GM23338 (cell line): ENCODE measurements at places on chromosomes 1 and 21. TPM values are rescaled to one million over a fixed set of nuclear protein-coding genes. Genes with fewer than 3 reads are reported as not detected.

Gene C1orf216
- total RNA-seq, result 13.9 and 21.5 TPM in 2 replicates

Gene WDR4
- total RNA-seq, result 50.2 TPM in 2 replicates

Gene MTFR1L
- total RNA-seq, result 22.7 and 23.5 TPM in 2 replicates

DNA sequence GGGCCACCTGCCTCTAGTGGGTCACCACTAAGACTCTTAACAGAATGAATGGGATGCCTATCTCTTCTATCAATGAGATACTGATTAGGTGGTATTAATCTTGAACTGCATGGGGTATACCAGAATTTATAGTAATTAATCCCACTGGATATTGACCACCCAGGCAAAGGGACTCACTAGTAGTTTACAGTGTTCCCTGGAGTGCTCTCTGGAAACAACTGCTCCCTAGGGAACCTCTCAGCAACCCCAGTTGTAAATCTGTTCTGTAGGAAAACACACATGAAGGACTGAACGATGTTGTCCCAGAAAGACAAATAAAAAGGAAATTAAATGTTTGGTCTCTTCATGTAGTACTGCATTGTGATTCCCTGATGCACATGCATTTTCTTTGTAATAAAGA, 430.5 kb downstream of the HLX start:
- DNase-seq, result no peak

GRCh38 chr21:46038871-46039397, 57.4 kb downstream of the COL6A1 start:
- DNase-seq, result no peak

- DNase-seq, result peak; percentile 80
Observed at GRCh38 chr1:160550572-160551034, 27.5 kb upstream of the SLAMF6 start.

DNA sequence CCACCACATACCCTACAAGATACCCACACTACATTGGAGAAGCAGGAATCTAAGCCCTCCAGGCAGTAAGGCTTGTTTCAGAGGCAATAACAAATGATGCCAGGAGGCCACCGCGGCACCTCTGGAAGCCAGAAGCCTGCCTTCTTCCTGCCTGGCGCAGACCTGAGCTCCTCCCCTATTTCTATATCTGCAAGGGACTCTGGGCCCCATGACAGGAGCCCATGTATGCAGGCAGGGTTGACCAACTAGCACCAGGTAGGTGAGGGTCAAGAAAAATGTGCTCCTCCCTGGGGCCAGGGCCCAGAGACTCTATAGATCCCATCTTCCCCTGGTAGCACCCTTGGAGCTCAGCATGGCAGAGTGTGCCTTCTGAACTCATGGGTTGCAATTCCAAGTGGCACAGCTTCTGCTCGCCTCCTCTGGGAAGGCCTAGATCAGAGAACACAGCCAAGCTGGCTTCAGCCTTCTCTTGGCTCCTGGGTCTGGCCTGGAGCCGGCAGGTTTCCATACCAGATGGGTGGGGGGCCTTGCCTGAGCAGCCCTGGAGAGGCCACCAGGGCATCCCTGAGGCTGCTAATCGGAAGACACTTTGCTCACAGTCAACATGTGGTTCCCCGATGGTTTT, 85.1 kb downstream of the STUM start:
- no peak for DNase-seq

DNA sequence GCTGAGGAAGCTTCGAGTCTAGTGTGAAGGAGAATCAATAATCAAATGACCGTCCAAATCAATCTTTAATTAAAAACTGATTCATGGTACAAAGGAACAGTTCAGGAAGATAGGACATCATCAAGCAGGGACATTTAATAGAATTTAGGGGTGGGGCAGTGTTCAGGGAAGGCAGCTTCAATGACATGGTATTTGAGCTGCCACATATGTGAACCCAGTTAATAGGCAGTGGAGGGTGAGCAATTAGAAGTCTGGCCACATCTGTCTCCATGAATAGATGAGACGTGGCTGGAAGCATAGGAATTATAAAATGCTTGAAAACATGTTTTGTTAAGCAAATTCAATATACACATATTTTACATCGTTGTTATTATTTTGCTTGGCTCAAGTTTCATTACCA, 362.7 kb downstream of the PRDM2 start:
- no peak for DNase-seq

- DNase-seq, result no peak
Observed at GRCh38 chr1:229064320-229065168, 206.4 kb upstream of the RAB4A start.

DNA sequence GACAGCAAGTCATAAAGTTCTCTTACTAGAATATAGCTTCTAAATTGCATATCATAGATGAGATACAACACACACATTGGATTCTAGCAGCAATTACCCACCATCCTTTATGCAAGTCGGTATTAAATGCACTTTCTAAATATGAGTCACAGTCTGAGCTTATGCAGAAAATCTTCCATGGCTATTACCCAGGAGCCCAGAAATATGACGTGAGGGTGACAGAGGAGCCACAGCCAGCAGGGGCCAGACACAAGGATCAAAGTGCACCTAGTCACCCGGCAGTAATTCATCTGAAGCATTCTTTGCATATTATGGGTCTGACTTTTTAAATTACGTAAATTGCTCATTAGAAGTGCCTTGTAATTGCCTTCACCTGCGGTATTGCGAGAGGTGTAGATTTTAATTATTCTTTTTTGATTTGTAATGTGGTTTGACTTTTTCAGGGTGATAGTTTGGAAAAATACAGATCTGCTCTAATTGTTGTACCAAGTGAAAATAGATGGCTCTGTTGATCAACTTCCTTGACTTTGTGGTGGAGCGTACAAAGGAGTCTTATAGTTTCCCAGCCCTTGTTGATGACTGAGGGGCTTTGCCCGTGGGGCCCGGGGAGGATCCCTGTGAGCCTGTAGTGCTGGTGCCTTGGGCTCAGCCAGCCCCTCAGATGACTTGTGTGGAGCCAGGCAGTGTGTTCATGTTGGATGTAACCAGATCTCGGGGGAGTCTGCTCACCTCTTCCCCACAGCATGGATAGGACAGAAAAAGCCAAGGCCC, 470.0 kb upstream of the VAMP3 start:
- DNase-seq, result no peak

GRCh38 chr1:157137046-157137407, 1.2 kb downstream of the ETV3 start:
- DNase-seq, result no peak

- DNase-seq, result no peak
Observed at GRCh38 chr1:56132520-56132919, 446.8 kb downstream of the PLPP3 start.

- DNase-seq, result no peak
Observed at GRCh38 chr1:185645686-185646085, 88.5 kb upstream of the HMCN1 start.

Gene RXFP4
- not detected in 2 replicates for total RNA-seq

Gene KCNJ15
- total RNA-seq, result not detected in 2 replicates

DNA sequence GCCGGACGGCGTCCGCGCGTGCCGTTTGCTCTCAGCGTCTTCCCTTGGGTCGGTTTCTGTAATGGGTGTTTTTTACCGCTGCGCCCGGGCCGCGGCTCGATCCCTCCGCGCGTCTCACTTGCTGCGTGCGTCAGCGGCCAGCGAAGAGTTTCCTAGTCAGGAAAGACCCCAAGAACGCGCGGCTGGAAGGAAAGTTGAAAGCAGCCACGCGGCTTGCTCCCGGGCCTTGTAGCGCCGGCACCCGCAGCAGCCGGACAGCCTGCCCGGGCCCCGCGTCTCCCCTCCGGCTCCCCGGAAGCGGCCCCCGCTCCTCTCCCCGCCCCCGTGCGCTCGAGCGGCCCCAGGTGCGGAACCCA, 159.8 kb downstream of the RUNX1 start:
- peak; percentile 46 for DNase-seq

Gene LPAR3
- total RNA-seq, result 27.8 and 36.9 TPM in 2 replicates

- peak; percentile 37 for DNase-seq
Observed at GRCh38 chr21:45935628-45936027, 45.9 kb upstream of the COL6A1 start.

- no peak for DNase-seq
Observed at GRCh38 chr21:41821081-41821755, 54.4 kb upstream of the RIPK4 start.

GRCh38 chr1:19009126-19009881, 52.8 kb upstream of the IFFO2 start:
- DNase-seq, result no peak

DNA sequence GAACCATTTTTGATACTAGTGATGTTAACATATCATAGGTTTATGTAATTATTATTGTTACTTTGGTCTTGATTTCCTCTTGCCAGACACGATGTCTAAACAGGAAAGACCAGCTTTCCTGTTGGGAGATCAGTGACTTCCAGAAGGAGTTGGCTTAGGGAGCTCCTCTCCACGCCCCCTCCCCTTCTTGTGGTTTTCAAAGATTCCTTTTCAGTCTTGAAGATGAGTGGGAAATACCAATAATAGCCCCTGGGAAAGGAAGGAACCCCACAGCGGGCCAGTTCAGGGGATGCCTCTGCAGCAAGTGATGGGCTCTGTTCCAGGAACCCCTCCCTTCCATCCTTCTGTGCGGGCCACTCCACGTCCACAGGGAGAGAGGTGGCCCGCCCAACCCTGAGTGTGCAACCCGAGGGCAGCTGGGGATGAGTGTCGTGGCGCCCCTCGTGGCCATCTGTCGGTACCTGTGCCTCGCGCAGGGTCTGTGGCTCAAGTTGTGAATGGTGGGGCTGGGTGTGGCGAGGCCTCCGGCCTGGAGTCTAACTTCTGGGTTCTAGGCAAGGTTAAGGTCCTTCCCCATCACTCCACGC, 65.7 kb downstream of the TLR5 start:
- DNase-seq, result peak; percentile 60

DNA sequence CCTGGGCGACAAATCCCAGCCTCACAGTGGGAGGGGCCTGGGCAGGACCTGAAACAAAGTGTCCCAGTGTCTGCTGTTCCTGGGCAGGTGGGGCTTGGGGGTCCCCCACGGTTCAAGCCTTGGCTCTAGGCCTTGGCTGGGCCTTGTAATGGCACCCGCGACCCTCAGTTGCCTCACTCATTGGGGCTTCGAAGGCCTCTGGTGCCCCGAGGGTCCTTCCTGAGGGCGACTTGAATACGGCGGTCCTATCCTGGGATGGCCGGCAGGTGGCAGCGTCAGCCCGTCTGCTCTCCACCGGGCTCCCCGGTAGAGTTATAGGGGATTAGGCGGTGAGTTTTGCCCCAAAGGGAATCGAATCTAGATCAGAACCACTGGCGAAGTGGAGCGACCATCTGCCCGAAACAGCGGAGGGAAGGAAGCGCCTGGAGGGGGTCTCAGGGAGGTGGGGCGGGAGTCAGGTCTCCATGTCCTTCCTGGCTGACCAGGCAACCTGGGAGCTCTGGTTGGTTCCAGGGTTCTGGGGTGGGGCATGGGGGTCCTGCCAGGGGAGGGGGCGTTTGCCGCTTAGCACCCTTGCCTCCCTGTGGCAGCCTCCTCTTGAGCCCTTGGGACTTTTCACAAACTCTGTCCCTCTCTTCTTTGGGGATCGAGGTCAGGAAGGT, 2.1 kb upstream of the PEX10 start:
- DNase-seq, result peak; percentile 88

- no peak for DNase-seq
Observed at GRCh38 chr21:45035477-45035848, 38.9 kb upstream of the ADARB1 start.
